ENCODE measurements at places on chromosomes 7 and 10.

DNA sequence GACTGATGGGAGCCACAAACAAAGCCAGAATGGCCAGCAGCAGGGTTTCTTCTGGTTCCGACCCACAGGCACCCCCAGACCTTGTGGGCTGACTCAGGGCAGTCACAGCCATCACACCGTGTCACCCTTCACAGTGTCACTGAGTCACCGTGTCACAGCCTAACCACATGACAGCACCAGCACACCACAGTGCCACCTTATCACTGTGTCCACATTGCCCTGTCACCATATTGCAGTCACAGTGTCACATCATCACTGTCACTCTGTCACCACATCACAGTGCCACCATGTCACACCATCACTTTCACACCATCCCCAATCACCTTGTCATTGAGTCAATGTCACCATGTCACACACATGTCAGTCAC lies 77.0 kb downstream of the OAT start:
- no peaks in the 10 kb centered on the region for H3K36me3 ChIP-seq
- no peak overlapping the region for H3K27ac ChIP-seq
- no peaks in the 10 kb centered on the region for H3K27me3 ChIP-seq
- H3K4me3 ChIP-seq, result no peak overlapping the region
- H3K4me1 ChIP-seq, result no peaks in the 10 kb centered on the region

- H3K27me3 ChIP-seq, result no peaks in the 10 kb centered on the region
- no peak overlapping the region for H3K4me3 ChIP-seq
- H3K36me3 ChIP-seq, result 0 out of 2 replicates have a peak, but pooled peaks cover 15% of the 10 kb centered on the region
- no peaks in the 10 kb centered on the region for H3K4me1 ChIP-seq
- DNase-seq, result no peak
These were observed 18.9 kb downstream of the ZNF680 start for GRCh38 chr7:64544010-64544409.

DNA sequence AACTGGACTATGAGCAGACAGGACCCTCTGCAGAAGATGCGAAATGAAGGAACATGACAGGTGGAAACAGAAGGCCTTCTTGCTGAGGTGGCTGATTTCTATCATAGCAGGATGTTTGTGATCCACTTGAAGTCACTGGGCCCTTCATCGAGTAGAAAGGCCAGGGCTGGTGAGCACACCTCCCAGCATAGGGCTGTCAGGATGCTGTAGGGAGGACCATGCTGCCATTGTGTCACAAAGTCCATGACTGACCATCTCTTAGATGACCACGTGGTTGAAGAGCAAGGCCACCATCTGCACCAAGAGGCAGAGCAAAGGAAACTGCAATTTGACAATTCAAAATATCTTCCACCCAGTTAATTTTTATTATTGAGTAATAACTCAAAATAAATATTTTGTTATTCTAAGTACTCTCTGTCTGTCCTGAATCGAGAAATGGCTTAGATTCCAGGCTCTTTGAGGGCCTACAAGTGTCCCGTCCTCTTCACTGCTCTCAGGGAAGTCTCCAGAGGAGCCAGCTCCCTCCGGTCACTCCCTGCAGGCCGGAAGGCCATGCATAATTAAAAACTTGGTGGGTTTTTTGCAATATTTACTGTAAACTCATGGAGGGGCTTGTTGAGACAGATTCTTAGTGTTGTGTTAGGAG lies 249.3 kb upstream of the ZMIZ1 start:
- H3K4me1 ChIP-seq, result peaks cover 17% of the 10 kb centered on the region
- no peak overlapping the region for H3K4me3 ChIP-seq
- H3K27me3 ChIP-seq, result no peaks in the 10 kb centered on the region
- H3K36me3 ChIP-seq, result no peaks in the 10 kb centered on the region

DNA sequence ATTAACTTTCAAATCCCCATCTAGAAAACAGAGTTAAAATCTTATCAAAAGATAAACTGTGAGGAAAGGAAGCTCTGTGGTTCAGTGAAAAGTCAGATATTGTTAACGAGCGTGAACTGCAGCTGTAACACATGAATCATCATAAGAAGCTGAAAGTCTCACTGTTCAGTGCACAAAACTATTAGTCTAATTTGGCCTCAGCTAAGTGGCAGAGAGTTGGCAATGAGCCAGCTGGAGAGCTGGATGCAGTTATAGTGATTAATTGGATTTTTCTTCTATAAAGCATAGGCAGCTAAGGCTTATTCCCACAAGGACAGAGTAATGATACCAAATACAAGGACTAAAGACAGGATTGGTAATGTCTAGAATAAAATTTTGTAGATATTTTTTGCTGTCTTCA lies 101.1 kb upstream of the ABCB5 start:
- no peak for DNase-seq
- no peaks in the 10 kb centered on the region for H3K36me3 ChIP-seq
- no peaks in the 10 kb centered on the region for H3K27me3 ChIP-seq
- no peak overlapping the region for H3K4me3 ChIP-seq

- no peaks in the 10 kb centered on the region for H3K36me3 ChIP-seq
- DNase-seq, result no peak
These were observed 101.2 kb upstream of the MKLN1 start for GRCh38 chr7:131226514-131226865.

DNA sequence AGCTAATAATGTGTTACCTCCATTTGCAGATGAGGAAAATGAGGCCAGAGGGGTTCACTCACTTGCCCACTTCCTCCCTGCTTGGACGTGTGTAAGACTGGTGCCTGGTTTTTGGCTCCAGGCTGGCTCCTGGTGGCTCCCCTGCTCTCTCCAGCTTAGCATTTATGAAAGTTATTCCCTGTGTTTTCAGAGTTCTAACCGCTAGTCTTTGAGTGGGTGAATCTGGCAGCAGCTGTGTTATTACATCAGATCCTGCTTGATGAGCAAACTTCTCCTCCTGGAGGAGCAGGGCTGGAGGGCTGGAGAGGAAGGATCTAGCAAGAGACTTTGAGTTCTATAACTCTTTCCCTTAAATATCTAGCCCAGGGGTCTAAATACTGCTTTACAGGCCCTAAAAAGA lies 80.9 kb upstream of the AGBL3 start:
- no peaks in the 10 kb centered on the region for H3K27me3 ChIP-seq
- no peak overlapping the region for H3K27ac ChIP-seq
- peaks cover 2% of the 10 kb centered on the region for H3K4me1 ChIP-seq
- DNase-seq, result no peak
- H3K36me3 ChIP-seq, result no peaks in the 10 kb centered on the region

- H3K36me3 ChIP-seq, result no peaks in the 10 kb centered on the region
- no peak overlapping the region for H3K27ac ChIP-seq
- H3K4me3 ChIP-seq, result no peak overlapping the region
These were observed 89.6 kb upstream of the LANCL2 start for GRCh38 chr7:55275291-55276200.

DNA sequence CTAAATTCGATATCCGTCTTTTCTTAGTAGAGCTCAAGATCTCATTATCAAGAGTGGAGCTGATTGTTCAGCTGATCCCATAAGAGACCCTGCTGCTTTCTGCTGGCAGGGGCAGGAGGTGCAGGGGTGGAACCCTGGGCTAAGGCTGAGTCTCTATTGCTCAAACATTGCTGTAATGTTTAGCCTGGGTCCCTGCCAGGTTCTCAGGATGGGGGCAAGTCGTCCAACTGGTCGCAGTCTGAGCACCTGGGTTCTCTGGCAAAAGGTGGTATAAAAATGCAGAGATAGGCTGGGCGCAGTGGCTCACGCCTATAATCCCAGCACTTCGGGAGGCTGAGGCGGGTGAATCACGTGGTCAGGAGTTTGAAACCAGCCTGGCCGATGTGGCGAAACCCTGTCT lies 62.0 kb upstream of the NRBF2 start:
- no peaks in the 10 kb centered on the region for H3K27me3 ChIP-seq
- DNase-seq, result no peak
- H3K27ac ChIP-seq, result no peak overlapping the region
- H3K36me3 ChIP-seq, result no peaks in the 10 kb centered on the region

- H3K27ac ChIP-seq, result no peak overlapping the region
- no peak for DNase-seq
- H3K27me3 ChIP-seq, result peaks cover 40% of the 10 kb centered on the region
- H3K4me3 ChIP-seq, result no peak overlapping the region
- no peaks in the 10 kb centered on the region for H3K36me3 ChIP-seq
- H3K4me1 ChIP-seq, result peaks cover 8% of the 10 kb centered on the region
These were observed 4.9 kb upstream of the ZNF467 start for GRCh38 chr7:149778327-149778637.

- H3K36me3 ChIP-seq, result no peaks in the 10 kb centered on the region
- no peaks in the 10 kb centered on the region for H3K27me3 ChIP-seq
- no peak overlapping the region for H3K27ac ChIP-seq
- H3K4me3 ChIP-seq, result no peak overlapping the region
- H3K4me1 ChIP-seq, result peaks cover 24% of the 10 kb centered on the region
- peak; percentile 62 for DNase-seq
These were observed 57.7 kb upstream of the KCNIP2 start for GRCh38 chr10:101901340-101901739.

GRCh38 chr10:96664563-96664962 lies 55.8 kb downstream of the PIK3AP1 start:
- no peak overlapping the region for H3K27ac ChIP-seq
- H3K36me3 ChIP-seq, result no peaks in the 10 kb centered on the region
- no peak for DNase-seq

GRCh38 chr10:106582291-106582690 lies 582.2 kb downstream of the SORCS1 start:
- H3K4me1 ChIP-seq, result peaks cover 7% of the 10 kb centered on the region
- no peaks in the 10 kb centered on the region for H3K27me3 ChIP-seq
- no peak for DNase-seq
- no peaks in the 10 kb centered on the region for H3K36me3 ChIP-seq

DNA sequence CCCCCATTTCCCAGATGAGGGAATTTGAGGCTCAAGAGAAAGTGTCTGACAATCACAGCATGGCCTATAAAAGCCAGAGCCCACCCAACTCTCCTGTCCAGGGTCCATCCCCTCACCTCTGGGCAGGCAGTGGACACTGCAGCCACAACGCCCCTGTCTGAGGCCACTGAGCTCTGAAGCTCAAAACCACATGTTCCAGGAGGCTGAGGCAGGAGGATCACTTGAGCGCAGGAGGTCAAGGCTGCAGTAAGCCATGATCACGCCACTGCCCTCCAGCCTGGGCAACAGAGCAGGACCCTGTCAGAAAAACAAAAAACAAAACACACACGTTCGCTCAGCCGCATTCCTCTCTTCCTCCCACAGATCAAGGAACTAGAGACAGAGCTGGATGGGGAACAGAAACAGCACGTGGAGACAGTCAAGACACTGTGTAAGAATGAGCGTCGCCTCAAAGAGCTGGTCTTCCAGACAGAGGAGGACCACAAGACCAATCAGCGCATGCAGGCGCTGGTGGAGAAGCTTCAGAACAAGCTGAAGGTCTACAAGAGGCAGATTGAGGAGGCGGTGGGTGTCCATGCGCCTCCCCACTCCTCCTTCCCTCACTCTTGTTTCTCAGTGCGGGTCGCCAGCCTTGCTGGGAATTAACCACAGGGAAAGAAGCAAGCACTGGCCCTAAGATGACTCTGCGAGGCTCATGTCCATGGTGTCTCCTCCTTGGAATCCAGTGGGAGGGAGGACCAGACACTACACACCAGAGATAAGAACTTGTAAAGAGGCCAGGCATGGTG lies 20.0 kb upstream of the ARPC1A start:
- H3K36me3 ChIP-seq, result no peaks in the 10 kb centered on the region
- no peaks in the 10 kb centered on the region for H3K4me1 ChIP-seq
- H3K27me3 ChIP-seq, result no peaks in the 10 kb centered on the region

- H3K4me3 ChIP-seq, result no peak overlapping the region
- H3K27ac ChIP-seq, result 0 out of 2 replicates have a peak overlapping the region, but pooled peaks have one; percentile 55
- DNase-seq, result peak; percentile 44
- no peaks in the 10 kb centered on the region for H3K36me3 ChIP-seq
- H3K4me1 ChIP-seq, result peaks cover 12% of the 10 kb centered on the region
These were observed 442.1 kb upstream of the FOXK1 start for GRCh38 chr7:4240042-4240441.

- no peaks in the 10 kb centered on the region for H3K36me3 ChIP-seq
- H3K4me3 ChIP-seq, result no peak overlapping the region
- no peak overlapping the region for H3K27ac ChIP-seq
- no peak for DNase-seq
- H3K27me3 ChIP-seq, result no peaks in the 10 kb centered on the region
These were observed 221.5 kb upstream of the AOAH start for GRCh38 chr7:36945612-36946400.

- no peaks in the 10 kb centered on the region for H3K36me3 ChIP-seq
- DNase-seq, result no peak
- H3K4me3 ChIP-seq, result no peak overlapping the region
These were observed 201.7 kb downstream of the PLXDC2 start for GRCh38 chr10:20017961-20018360.

- H3K4me1 ChIP-seq, result peaks cover 20% of the 10 kb centered on the region
- no peak overlapping the region for H3K27ac ChIP-seq
- H3K36me3 ChIP-seq, result no peaks in the 10 kb centered on the region
- H3K4me3 ChIP-seq, result no peak overlapping the region
- DNase-seq, result no peak
- H3K27me3 ChIP-seq, result no peaks in the 10 kb centered on the region
These were observed 101.1 kb downstream of the TPST1 start for GRCh38 chr7:66306243-66306642.

GRCh38 chr10:35420044-35420443 lies 83.7 kb downstream of the CCNY start:
- no peak overlapping the region for H3K4me3 ChIP-seq
- H3K36me3 ChIP-seq, result no peaks in the 10 kb centered on the region
- peaks cover 33% of the 10 kb centered on the region for H3K4me1 ChIP-seq
- H3K27me3 ChIP-seq, result no peaks in the 10 kb centered on the region

DNA sequence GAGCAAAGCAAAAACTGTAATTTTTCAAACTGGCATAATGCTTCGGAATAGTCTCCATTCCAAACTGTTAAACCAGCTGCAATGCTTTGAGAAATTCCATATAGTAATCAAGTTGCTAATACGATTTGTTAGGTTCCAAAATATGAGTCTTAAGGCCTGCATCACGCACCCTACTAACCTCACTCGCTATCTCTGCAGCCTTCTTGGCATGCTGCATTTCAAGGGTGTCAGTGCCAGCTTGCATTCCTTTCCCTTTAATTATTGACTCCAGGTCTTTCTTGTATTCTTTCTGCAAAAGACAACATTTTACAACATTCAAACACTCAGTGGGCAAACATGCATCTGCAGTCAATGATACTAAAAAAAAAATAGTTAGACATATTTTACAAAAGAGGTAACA lies 61.8 kb downstream of the NEBL start:
- no peaks in the 10 kb centered on the region for H3K4me1 ChIP-seq
- H3K27ac ChIP-seq, result no peak overlapping the region
- H3K4me3 ChIP-seq, result no peak overlapping the region
- no peaks in the 10 kb centered on the region for H3K36me3 ChIP-seq

- H3K27me3 ChIP-seq, result no peaks in the 10 kb centered on the region
- no peaks in the 10 kb centered on the region for H3K36me3 ChIP-seq
- H3K4me1 ChIP-seq, result peaks cover 9% of the 10 kb centered on the region
- DNase-seq, result no peak
- H3K27ac ChIP-seq, result no peak overlapping the region
- H3K4me3 ChIP-seq, result no peak overlapping the region
These were observed 55.3 kb downstream of the PTPRE start for GRCh38 chr10:127962205-127962604.

DNA sequence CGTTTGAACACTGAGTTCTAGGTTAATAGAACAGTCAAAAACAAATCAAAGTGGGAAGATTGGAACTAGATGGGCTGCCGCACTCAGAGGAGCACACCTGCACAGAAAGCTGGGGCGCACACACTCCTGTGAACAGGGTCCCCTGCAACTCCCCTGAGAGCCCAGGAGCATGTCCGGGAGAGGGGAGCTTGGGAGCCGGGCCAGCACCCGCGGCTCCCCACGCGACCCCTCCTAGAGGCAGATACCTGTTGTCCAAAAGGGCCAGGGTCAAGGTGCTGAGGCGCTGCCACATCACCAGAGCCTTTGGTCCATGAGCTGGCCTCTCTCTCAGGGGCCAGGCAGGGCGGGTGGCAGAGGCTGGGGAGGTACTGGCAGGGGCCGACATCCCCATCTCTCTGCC lies 5.6 kb downstream of the NKX6-2 start:
- no peak for DNase-seq
- no peak overlapping the region for H3K4me3 ChIP-seq
- peaks cover 41% of the 10 kb centered on the region for H3K27me3 ChIP-seq
- H3K4me1 ChIP-seq, result peaks cover 7% of the 10 kb centered on the region

GRCh38 chr10:76759681-76760080 lies 877.9 kb downstream of the KCNMA1 start:
- no peaks in the 10 kb centered on the region for H3K36me3 ChIP-seq
- H3K4me1 ChIP-seq, result no peaks in the 10 kb centered on the region
- no peak overlapping the region for H3K27ac ChIP-seq
- DNase-seq, result no peak

Measured in GM23338 (cell line).